NCI-H2171 (cell line): ENCODE measurements at places on chromosomes 3 and 15.

GRCh38 chr3:171956705-171957104 lies 82.7 kb upstream of the FNDC3B start:
- no peak for DNase-seq

GRCh38 chr15:67335026-67335425 lies 80.4 kb downstream of the IQCH start:
- no peak for DNase-seq

DNA sequence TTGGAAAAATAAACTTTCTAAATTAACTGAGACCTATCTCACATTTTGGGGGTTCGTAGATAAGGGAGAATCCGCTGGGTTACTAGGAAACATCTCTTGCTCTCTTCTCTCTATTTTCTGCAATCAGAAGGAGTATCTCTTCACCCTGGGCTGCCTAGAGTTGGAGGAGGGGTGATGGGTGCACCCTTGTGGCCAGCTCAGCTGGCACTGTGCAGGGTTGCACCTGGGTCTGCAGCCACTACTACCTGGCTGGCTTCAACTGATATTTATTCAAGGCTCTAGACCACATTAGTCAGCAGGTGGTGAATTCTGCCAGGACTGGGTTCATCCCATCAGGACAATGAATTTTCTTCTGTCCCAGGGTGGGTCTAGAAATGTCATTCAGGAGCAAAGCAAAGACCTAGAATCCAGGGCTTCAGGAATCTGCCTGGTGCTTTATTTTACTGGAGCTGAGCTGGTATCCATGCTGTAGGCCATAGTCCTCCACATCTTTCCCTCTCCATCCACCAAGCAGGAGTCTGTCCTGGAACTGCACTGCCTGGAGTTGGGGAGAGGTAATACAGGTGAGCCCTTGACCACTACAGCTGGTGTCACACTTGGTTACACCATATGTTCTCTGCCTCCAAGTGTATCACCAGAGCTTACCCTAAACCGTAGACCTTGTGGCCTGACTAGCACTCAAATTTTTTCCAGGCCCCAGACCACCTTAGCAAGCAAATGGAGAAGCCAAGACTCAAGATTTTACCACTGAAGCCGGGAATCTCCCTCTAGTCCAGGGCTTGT lies 14.0 kb downstream of the OR5K4 start:
- no peak for DNase-seq

DNA sequence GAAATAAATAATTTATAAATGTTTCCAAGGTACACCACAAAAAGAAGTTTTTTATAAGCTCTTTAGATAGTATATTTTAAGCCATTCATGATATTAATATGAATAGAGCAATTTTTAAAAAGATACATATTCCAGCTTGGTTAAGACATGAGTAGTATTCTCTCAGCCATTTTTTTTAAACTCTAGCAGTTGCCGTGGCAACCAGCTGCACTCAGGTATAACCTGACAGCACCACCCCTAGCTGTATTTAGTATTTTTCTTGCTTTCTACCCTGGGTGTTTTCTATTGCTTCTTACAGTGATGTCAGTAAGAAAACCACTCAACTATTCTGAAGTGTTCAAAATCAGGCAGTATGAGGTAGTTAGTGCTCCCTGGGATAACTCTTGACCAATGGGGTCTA lies 496.3 kb upstream of the CNTN3 start:
- DNase-seq, result no peak

GRCh38 chr3:12349895-12350811 lies 61.3 kb downstream of the PPARG start:
- DNase-seq, result no peak

DNA sequence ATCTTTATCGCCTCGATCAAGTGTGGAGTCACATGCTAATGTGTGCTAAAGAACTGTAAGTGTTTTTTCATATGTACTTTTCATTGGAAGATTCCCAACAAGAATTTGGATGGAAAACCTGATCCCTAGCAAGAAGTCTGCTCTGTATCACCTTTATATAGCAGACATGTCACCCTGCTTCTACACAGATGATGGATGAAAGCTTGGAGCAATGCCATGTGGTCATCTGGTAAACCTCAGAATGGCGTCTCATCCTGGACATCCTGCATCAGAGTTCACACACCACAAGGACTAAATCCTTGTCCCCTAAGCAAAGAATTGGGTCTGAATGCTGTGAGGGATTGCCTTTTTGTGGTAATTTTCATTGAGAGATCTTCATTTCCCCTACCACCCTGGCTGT lies 42.1 kb upstream of the CTDSPL start:
- no peak for DNase-seq

DNA sequence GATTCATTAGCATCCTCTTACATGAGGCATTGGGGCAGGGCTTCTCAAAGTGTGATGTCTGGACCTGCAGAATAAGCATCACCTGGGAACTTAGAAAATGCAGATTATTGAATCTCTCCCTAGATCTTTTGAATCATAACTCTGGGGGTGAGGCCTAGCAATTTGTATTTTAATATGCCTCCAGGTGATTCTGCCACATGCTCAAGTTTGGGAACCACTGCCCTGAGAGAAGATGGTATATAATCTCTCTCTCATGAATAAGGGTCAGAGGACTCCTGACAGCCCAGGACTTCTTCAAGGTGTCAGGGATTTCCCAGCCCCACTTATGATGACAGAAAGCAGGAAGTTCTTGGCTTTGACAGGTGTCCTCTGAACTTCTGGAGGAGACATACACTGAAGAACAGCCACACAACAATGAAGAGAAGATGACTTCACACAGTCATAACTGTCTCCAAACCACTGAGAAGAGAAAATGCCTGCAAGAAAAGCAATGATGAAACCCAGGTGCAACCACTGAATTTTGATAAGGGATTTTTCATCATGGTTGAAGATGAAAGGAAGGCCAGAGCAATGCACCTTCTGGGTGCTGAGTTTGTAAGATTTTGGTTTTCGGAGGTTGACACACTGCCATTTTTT lies 211.9 kb upstream of the MRPL3 start:
- no peak for DNase-seq

GRCh38 chr3:161821591-161821990 lies 325.0 kb downstream of the OTOL1 start:
- DNase-seq, result no peak

DNA sequence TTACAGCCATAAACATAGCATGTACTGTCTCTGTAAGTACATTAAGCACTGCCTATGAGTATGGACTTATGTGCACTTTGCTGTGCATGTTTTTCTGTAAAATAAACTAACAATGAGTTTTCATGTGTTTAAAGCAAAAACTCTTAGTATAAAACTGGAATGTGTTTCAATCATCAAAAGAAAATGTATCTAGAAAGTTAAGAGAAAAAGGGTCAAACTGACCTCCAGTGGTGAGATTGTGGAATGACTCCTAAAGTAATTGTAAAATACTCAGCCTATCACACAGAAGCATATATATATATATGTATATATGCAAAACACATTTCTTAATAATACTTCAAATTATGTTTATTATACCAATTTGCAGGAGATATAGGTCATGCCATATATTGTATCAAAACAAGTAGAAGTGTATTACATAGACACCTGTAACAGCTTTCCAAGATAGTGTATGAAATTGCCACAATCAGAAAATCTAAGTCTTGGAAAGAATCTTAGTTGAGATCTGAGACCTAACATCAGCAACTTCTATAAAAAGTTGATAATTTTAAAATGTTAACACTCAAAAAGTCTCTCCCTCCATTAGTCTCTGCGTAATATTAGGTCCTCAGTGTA lies 199.6 kb downstream of the FMN1 start:
- DNase-seq, result no peak

DNA sequence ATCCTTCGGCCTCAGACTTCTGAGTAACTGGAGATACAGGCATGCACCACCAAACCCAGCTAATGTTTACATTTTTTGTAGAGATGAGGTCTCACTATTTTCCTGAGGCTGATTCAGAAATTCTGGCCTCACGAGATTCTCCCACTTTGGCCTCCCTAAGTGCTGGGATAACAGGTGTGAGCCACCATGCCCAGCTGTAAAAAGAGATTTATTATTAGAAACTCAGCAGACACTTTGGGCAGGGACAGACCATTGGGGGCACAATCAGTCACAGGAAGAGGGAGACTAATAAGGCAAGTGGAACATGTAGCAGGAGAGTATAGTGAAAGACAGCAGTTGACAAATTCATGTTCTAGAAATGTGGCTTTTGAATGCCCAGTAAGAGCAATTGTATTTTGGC lies 249.2 kb downstream of the CBLB start:
- DNase-seq, result no peak

GRCh38 chr15:68485721-68486360 lies 53.9 kb upstream of the ITGA11 start:
- DNase-seq, result no peak

DNA sequence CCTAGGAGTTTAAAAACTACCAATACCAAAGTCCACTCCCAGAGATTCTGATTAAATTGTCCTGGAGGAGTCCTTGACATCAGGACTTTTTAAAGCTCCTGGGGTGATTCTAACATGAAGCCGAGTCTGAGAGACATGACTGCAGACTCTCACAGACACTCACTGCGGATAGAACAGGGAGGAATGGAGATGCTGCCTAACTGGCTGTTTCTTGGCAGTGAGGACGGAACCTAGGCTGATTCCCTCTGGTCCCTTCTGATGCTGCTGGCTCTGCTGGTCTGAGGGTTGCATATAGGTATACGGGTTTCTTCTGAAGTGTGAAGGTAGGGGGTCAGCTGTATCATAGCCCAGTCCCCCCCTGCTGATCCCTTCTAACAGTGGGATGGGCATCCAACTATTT lies 1.3 kb upstream of the HRG start:
- no peak for DNase-seq

- no peak for DNase-seq
Observed at GRCh38 chr3:24315971-24316370, 178.7 kb downstream of the THRB start.

DNA sequence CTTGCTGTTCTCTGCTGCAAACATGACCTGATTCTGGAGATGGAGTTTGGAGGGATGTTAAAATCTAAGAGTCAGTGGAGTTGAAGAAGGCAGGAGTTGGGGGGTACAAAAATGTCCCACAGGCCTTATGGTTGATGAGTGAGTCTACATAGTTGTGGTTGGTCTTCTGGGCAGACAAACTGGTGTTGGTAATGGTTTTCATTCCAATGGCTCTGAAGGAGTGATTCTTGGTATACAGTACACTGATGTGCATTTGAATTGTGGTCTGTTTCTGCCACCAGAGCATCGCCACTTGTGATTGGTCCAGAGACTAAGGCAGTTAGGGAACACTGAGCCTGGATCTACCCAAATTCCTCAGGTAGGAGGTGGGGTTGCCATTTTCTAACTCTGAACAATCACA lies 514.1 kb upstream of the CFAP20DC start:
- DNase-seq, result no peak

GRCh38 chr3:190059242-190059590 lies 61.5 kb downstream of the P3H2 start:
- DNase-seq, result no peak

DNA sequence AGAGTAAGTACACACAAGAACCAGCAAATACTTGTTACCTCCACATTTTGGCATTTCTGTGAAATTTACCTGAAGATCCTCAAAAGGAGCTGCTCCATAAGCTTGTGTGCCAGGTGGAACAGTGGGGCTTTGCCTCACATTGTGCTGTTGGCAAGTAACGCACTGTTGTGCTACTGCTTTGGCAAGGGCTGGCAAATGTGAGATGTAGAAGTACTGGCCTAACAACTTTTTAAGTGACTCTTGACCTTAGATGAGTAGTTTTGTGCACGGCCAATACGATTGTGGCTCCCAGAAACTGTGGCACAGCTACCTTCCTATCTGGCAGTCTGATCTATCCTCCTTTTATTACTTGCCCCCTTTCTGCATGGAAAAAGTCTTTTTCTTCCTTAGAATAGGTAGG lies 337.0 kb downstream of the KCNH8 start:
- DNase-seq, result no peak

- DNase-seq, result no peak
Observed at GRCh38 chr3:169660709-169661360, 2.7 kb downstream of the MECOM start.

DNA sequence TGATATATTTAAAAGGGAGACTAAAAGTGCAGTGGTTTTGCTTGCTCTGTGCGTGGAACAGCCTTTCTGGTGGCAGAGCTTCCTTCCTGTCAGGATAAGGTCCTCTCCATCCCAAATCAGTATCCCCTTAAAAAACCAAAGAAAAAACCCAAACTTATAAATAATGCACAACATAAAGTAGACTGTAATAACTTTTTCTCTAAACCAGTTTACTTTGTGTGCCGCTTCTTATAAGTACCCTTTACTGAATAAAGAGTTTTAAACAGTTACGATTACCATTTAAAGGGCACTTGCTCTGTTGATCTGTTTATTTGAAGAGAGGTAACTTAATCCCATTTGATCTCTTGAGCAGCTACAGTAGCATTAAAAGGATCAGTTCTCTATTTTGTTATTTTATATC lies 2.5 kb downstream of the PIK3CA start:
- DNase-seq, result no peak

DNA sequence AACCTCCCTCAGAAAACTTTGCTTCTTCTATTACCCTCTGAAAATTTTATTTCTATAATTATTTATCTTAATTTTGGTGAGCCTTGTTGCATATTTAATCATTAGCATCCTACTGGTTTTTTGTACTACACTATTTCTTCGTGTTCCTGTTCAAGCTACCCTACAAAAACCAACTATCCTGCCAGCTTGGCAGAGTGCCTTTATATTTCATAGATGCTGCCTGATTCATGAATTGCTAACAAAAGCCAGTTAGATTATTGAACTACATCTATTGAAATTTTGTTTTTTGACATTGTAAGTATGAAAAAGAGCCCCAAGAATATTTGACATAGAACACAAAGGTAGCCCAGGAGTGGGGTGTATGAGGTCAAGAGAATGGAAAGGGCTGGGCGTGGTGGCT lies 78.9 kb downstream of the CD200R1L start:
- DNase-seq, result no peak

DNA sequence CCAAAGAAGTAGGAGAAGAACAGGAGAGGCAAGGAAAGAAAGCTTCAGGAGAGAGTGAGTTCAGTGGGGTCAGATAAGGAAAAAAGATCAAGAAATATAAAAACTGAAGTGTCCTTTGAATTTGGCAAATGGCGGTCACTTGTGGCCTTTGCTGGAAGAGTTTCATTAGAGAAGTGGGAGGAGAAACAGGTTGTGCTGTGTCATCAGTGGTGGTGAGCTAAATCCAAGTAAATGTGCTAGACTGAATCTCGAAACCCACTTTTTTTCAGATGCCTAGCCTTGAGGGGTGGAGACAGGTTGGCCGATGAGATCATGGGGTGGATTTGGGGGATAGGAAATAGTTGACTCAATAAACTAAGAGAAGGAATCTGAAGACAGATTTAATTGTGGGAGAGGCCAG lies 43.7 kb downstream of the CHRD start:
- no peak for DNase-seq

DNA sequence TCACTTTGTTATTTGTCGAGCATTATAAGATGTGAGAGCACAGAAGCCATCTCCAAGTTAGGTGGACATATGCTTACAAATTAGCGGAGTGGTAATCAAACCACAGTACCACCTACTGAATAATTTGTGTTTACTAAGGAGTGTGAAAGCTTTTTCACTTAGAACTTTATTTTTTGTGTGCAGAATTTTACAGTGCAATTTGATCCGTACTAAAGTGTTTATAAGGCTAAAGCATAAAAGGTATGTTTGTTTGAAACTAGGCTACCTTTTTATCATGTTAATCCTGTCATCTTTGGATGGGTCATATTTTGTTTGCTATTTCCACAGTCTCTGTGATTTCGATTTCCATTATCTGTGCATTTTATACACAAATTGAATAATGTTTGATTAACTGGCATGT lies 37.5 kb downstream of the MAP2K5 start:
- DNase-seq, result no peak

- no peak for DNase-seq
Observed at GRCh38 chr3:10012106-10012505, 14.1 kb upstream of the FANCD2 start.
